ENCODE measurements at places on chromosomes 5 and 9.

GRCh38 chr5:135974021-135974600, 19.3 kb upstream of the LECT2 start:
- DNase-seq = no peak

DNA sequence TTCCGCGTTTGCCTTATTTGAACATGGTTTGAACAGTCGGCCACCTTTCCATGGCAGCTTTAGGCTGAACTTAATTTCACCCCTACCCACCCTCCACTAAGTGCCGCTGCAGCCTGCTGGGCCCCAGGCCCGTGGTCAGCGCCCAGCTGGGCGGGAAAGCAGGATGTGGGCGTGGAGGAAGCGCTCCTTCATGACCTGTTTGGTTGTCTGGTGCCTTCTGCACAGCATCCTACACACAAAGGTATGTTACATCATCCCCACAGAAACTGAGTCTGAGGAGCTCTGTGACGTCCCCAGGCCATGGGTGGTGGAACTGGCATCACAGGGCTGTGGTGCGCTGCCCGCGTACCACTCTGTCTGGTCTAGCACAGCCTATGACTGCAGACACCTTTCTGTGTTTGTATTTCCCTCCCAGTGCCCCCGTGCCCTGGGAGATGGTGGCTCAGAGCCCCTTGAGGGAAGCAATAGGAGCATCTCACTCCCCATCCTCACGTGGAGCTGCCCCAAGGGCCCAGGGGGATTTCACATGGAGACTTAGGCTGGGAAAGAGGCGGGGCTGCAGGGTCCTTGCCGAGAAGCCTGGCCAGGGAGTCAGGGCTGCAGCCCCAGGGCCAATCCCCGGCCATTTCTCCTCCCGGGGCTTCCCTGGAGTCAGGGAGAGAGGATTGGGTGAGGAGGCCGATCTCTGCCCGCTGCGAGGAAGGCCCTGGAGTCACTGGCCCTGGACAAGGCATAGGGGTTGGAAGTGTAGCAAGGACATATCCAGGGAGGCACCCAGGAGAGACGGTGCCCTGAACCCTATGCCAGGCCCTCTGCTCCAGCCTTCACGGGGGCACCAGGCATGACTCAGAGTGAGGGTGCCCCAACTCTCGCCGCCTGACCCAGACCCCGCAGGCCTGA, 37.5 kb upstream of the SUSD3 start:
- no peak for DNase-seq

GRCh38 chr5:56330806-56331205, 97.7 kb upstream of the ANKRD55 start:
- DNase-seq = no peak

GRCh38 chr9:70618784-70619183, 204.3 kb upstream of the KLF9 start:
- DNase-seq = no peak

- DNase-seq = no peak
These were observed 236.8 kb downstream of the ENC1 start for GRCh38 chr5:74403771-74404170.

DNA sequence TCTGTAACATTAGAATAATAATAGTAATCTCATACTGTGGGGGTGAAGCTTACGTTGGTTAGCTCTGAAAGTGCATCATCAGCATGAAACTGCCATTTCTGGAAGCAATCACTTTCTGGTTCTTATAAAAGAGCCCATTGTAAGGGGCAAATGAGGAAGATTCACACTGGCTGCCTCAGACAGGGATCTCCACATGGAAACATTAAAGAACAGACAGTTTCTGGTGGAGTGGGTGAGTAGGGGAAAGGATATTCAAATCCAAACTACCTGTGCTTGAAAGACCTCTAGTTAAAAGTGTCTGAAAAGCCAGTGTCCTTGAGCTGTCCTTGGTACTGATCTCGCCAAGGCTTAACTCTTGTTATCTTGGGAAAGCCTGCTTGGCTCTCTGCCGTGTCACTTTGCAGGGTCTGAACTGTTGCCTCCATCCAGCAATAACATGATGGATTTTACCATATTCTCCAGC, 19.1 kb upstream of the SLC31A2 start:
- no peak for DNase-seq

DNA sequence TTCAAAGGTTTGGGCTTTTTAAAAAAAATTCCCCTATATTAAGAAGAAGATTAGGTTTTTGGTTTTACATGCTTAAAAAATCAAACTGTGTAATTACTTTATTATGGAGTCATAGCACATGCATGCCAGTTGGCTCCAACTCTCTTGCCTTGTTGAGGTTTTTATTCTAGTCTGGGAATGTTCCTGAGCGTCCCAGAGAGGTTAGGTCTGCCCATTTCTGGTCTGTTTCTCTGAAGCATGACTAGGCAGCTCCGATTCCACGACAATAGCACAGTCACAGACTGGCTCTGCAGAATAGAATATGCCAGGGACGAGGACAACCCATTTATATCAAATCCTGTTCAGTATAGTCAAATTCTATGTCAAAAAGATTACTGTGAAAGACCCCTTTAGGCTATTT, 217.0 kb downstream of the PCSK5 start:
- DNase-seq = no peak

- DNase-seq = peak; percentile 63
These were observed 126.8 kb downstream of the GCNT1 start for GRCh38 chr9:76585487-76586389.

GRCh38 chr5:127367946-127368465, 77.4 kb downstream of the MEGF10 start:
- DNase-seq = no peak

- no peak for DNase-seq
These were observed 19.7 kb downstream of the STK10 start for GRCh38 chr5:172168311-172168710.
